ENCODE measurements at places on chromosomes 6 and 20.
A peak's percentile ranks its signal among the peaks of the same experiment; 100 is the strongest.

DNA sequence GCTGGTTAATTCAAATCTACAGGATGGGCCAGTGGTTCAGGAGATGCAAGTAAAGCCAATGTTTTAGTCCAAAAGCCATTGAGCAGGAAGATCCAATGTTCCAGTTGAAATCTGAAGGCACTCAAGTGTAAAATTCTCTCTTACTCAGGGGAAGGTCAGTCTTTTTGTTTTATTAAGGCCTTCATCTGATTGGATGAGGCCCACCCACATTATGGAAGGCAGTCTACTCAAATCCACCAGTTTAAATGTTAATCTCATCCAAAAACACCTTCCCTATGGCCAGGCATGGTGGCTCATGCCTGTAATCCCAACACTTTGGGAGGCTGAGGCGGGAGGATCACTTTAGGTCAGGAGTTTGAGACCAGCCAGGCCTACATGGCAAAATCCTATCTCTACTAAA is 31.3 kb upstream of the BEND6 start:
- DNase-seq: no peak

DNA sequence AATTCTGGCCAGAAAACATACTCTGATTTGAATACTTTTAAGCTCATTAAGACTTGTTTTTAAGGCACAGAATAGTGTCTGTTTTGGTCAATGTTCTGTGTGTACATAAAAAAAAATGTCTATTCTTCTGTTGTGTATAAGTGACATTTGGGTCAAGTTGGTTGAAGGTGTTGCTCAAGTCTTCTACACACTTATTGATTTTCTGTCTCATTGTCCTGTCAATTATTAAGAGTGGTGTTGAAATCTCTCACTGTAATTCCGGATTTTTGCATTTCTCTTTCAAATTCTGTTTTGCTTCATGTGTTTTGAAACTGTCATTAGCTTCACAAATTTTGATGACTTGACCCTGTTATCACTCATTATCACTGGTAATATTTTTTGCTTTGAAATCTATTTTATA is 37.5 kb upstream of the EPM2A start:
- DNase-seq: no peak

GRCh38 chr6:4125500-4125899 is 9.9 kb downstream of the ECI2 start:
- no peak for DNase-seq

- DNase-seq: no peak
Measured at GRCh38 chr20:21862259-21862946, 156.9 kb downstream of the PAX1 start.

DNA sequence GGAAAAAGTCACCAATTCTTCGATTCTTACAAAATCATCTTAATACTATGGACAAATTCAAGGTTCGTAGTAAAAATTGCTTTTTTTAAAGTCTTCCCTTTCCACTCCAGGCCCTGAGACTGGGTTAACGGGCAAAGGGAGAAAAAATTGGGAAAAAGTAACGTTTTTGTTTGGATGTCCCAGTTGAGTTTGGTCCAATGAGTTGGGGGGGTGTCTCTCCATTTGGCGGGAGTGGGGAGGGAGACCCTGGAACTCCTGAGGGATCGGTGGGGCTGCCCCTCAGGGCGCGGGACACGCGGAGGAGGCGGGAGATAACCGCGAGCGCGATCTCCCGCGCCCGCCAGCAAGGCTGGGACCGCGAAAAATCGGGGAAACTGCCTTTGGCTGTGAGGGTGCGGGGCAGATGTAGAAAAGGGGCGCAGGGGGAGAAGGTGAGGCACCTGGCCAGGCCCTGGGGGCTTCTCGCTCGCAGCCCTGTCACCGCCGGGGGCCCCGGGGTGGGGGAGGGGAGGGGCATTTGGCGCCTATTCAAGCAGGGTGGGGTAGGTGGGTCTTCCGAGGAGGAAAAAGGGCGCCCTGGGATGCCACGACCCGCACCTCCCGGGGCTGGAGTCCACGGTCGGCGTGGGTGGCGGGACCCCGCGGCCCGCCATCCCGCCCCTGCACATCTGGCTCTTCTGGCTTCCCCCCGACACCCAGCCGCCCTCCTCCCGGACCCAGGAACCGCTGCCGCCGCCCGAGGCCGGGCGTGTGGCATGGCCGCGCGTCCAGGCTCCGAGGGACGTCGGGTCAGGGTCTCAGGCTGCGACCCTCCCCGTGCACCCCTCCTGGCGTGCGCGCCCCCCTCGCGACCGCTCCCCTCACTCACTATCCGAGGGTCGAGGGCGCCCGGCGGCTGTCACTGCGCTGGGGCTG is 595 bp downstream of the FBXO5 start:
- DNase-seq: no peak

GRCh38 chr20:15703171-15703911 is 869.9 kb downstream of the KIF16B start:
- peak; percentile 82 for DNase-seq

- DNase-seq: no peak
Measured at GRCh38 chr6:92297101-92297500, 1122.3 kb downstream of the EPHA7 start.

- peak; percentile 63 for DNase-seq
Measured at GRCh38 chr6:43076464-43077332, 584 bp downstream of the PTK7 start.

GRCh38 chr6:154572556-154572955 is 62.1 kb upstream of the CNKSR3 start:
- no peak for DNase-seq
